ENCODE measurements at places on chromosomes 12 and 14.

DNA sequence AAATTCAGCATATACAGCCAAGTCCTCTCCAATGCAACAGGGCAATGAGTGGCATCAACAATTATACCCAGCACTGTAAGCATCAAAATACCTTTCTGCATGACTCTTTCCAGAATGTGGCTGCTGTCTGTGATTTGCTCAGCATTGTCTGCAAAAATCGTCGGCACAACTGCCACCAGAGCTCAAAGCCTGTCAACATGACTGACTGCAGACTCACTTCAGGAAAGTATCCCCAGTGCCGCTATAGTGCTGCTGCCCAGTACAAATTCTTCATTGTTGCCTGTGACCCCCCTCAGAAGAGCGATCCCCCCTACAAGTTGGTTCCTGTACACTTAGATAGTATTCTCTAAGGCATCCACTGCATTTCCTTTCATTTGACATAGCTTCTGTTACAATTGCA is 735 bp downstream of the RNASE6 start:
- no peak for DNase-seq

DNA sequence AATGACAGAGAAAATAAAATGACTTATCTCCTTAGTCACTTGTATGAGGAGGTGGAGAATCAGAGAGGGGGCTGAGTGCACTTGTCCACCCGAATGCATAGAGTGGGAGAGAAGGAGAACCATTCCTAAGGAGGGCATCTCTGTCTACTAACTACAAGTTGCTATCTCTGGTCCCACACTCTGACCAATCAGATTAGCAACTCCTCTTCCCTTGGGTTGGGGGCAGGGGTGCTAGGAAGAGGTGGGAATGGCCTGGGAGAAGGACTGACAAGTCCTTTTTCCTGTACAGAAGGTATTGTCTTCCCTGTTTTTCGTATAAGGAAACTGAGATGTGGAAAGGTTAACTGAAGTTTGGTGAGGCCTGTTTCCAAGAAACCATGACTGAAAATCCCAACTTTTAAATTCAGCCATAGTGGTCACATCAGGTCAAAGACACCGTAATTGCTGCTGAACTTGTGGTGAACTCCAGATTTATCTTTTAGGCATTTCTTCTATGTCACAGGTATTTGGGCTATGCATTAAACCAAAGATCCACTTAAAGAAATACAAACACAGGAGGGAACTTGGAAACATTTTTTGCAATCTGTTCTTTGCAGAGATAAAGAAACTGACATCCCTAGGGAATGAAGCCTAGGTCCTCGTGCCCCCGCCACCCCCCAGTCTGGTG is 207.8 kb downstream of the CRADD start:
- no peak for DNase-seq

DNA sequence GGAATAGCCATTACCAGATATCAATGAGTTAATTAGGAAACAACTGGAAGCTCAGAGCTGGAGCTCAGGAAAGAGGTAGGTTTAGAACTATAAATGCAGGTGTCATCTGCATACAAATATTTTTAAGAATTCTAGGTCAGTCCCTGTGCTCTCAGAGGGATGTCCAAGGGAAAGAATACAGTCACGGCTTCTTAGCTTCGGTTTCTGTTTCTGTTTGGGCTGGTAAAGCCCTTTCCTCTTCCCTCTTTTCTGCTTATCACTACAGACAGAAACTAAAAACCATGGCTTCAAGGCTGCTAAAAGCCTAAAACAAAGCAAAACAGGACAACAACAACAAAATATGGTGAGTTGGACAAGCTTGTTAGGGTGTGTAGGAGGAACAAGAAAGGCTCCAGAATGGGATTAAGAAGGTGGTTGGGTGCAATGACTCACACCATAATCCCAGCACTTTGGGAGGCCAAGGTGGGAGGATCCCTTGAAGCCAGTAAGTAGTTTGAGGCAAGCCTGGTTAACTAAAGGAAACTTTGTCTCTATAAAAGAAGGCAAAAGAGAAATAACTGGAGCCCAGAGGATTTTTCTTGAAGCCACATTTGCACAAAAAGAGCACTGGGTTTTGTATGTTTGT is 113.0 kb downstream of the SEC23A start:
- DNase-seq, result no peak

DNA sequence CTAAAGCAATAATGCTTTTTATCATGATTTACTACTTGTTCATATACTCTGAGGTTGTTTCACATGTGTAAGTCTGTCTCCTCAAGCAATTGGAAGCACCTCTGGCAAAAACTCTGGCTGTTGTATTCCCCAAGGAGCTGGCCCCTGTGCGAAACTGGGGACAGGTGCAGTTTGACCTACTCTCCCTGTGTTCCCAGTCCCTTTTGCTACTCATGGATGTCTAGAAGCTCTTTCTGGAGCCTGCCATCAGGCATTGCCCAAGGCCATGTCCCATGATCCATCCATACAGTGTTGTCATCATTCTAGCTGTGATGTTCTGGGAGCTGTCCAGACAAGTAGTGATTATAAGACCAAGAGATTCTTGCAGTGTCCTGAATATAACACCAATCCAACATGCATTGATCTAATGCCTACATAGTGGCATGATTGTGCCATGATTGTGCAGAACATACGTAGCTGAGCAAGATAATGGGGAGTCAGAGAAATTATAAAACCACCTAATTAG is 14.9 kb downstream of the AKAP6 start:
- DNase-seq, result no peak

- DNase-seq, result no peak
Measured at GRCh38 chr12:152440-152839, 61.5 kb downstream of the SLC6A12 start.

DNA sequence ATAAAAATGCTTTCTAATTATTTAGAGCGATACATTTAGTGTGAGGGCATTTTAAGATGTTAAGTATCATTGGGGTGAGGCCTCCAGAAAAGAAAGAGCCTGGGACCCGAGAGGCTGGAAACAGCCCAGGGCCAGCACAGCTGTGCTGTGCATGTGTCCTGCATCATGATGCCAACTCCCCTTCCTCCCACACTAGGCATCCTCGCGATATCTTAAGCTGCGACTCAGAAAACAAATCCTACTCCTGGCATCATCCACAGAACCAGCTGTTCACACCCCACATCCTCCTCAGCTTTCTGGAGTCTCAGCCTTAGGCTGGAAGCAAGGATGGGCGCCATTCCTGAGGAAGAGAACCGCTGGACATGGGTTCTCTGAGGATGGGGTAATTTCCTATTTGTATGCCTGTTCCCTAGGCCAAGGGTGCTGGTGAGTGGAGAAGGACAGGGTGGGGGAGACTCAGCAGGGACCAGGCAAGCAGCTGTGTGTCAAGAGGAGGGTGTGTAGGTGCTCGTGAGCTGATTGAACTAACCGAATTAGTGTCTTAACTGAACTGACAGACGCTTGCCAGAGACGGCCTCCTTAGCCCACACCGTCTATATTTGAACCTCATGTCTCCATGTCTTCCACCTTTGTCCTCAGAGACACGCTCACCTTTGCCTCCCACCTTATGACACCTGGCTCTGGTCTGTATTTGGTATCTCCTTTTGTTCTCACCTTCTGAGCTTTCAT is 15.6 kb upstream of the MCRS1 start:
- no peak for DNase-seq

GRCh38 chr14:51082349-51082748 is 12.6 kb downstream of the TRIM9 start:
- no peak for DNase-seq

DNA sequence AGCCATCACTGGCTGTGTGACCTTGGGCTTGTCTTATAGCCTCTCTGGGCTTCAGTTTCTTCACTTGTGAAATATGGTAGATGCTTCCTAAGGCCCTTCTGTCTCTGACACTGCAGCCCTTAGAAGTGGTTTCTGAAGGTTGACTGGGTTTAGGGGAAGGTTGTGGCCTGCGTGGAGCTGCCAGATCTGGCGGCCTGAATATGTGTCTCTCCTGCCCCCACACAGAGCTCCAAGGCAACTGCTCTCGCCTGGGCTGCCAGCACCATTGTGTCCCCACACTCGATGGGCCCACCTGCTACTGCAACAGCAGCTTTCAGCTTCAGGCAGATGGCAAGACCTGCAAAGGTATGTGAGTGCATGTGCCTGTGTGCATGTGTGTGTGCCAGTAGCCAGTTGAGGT is 4.0 kb downstream of the LRP1-AS start:
- no peak for DNase-seq

GRCh38 chr12:74317078-74317601 is 220.5 kb upstream of the ATXN7L3B start:
- no peak for DNase-seq

GRCh38 chr12:6891646-6892001 is 13.0 kb upstream of the LRRC23 start:
- no peak for DNase-seq

- no peak for DNase-seq
Measured at GRCh38 chr12:116962197-116962596, 51.4 kb downstream of the FBXW8 start.

DNA sequence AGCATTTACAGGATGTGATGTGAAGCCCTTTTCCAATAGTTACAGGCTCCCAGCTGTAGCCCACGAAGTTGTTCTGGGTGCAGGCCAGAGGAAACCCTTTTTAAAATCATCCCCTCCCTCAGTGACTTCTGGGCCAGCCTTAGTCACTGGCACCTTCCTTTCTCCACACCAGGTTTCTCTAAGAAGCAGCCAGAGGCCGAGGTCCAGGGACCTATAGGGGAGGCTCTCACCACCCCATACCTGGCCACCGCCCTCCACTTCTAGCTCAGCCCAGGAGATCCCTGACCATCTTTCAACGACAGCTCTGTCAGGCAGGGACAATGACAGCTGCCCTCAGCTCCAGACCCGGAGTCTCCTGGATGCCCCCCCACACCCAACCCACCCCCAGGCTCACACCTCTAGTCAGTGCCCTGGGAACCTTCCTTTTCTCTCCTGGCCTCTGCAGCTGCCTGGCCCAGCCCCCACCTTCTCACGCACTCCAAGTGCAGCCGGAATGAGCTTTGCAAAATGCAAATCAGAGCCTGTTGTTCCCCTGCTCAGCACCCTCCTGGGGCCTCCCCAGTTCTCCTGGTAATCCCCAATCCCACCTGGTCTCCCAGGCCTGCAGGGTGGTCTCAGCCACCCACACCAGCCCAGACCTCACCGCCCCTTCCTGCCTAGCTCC is 46.7 kb downstream of the TESC start:
- DNase-seq, result no peak

- DNase-seq, result no peak
Measured at GRCh38 chr14:73460691-73461127, 2.4 kb upstream of the NUMB start.

- DNase-seq, result no peak
Measured at GRCh38 chr12:26711072-26711471, 121.9 kb downstream of the ITPR2 start.

DNA sequence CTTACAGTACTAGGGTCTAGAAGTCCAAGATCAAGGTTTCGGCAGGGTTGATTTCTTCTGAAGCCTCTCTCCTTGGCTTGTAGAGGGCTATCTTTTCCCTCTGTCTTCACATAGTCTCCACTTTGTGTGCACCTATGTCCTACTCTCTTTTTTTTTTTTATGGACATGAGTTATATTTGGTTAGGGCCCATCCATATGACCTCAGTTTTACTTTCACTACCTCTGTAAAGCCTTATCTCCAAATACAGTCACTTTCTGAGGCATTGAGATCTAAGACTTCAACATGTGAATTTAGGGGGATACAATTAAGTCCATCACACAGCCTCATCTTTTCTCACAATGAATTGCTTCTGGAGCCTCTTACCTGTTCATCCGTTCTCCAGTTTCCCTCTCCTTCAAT is 5.9 kb upstream of the SPTB start:
- no peak for DNase-seq

DNA sequence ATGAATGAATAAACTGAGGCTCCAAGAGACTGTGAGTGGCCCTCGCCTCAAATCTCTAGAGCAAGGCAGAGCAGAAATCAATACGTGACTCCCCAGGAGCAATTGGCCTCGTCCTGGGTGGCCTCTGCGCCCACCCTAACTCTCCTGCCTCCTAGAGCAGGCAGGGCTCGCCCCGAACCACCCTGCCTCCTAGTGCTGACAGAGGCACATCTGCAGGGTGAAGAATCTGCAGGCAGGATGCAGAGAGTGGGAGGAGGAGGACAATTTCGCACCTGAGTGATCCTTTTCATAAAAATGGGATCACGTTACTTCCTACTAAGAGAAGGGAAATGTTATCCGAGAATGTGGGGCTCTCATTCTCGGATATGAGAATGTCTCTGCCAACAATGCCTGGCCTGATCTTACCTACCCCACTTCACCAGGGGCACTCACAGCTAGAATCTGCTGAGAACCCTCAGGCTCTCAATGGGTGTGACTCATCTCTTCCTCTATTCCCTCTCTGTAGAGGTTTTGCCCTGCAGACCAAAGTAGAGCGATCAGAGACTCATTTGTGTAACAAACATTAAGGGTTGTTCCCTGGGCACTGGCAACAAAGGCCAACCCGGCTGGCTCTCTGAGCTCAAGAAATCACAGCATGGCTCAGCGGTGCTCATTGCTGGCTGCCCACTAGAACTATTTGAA is 61.7 kb upstream of the BCL2L14 start:
- no peak for DNase-seq

GRCh38 chr12:49580572-49581535 is 12.9 kb upstream of the MCRS1 start:
- peak; percentile 15 for DNase-seq

DNA sequence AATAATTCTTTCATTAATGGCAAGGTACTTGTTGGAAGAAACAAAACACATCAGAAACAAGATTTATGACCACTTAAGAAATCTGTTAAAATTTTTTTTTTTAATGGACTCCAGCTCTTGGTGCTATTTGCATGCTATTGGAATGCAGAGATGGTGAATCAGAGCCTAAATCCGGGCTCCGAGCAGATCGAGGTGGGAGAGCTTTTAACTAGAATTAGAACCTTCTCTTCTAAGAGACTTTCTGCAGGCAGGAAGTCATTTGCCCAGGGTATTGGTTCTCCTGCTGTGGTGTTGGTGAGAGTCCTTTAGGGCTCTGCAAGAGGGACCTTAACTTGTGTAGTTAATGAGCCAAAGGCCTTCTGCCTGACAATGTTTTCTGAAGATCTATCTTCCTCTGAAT is 419.4 kb downstream of the SNAPC1 start:
- no peak for DNase-seq

GRCh38 chr12:67742461-67742860 is 93.9 kb downstream of the DYRK2 start:
- DNase-seq, result no peak

DNA sequence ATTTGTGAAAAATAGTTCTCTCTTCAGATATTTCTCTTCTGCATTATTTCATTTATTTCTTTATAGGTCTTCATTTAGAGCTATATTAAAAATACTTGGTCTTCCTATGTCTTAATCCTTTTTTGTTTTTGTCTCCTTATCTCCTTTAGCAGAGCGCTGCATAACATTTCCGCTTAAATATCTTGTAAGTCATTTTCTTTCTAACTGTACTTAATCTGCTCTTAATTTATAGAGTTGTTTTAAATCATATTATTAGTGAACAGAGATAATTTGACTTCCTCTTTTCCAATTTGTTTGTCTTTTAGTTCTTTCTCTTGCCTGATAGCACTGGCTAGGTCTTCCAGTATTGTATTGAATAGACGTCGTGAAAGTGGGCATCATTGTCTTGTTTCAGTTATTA is 18.0 kb downstream of the LUM start:
- DNase-seq, result no peak

GRCh38 chr12:99004799-99005466 is 359.8 kb downstream of the APAF1 start:
- no peak for DNase-seq
